ENCODE measurements at places on chromosomes 3 and 15. TPM values are rescaled to one million over a fixed set of nuclear protein-coding genes. Genes with fewer than 3 reads are reported as not detected.

Gene PLA2G4E
- polyA plus RNA-seq: not detected

Gene GOLGA8T
- polyA plus RNA-seq: 0.53 TPM

DNA sequence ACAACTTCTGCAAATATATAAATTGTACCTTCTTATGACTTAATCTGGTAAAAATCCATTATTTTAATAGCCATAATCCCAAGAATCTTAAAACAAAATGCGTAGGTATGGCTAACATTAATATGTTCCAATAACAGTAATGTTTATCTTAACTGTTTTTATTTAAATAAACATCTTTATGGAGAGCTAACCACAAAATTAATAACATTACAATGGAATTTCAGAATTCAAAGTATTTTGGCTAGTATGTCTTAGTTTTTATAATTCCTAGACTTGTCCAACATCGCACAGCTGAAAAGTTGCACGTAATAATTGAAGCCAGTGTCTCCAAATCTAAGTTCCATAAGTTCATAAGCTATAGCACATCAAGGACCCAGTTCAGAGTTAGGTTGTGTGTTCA is 47.6 kb downstream of the ANKRD28 start:
- no peaks in the 10 kb centered on the region for H3K27me3 ChIP-seq
- no peak overlapping the region for H3K4me3 ChIP-seq
- no peak for DNase-seq
- peaks cover 8% of the 10 kb centered on the region for H3K36me3 ChIP-seq
- no peak overlapping the region for H3K27ac ChIP-seq
- peaks cover 14% of the 10 kb centered on the region for H3K4me1 ChIP-seq

Gene PRR20G
- polyA plus RNA-seq: not detected

GRCh38 chr3:101896083-101896757 is 46.9 kb downstream of the NFKBIZ start:
- no peaks in the 10 kb centered on the region for H3K4me1 ChIP-seq
- H3K36me3 ChIP-seq: no peaks in the 10 kb centered on the region
- no peak for DNase-seq
- no peak overlapping the region for H3K27ac ChIP-seq
- H3K27me3 ChIP-seq: no peaks in the 10 kb centered on the region

GRCh38 chr15:45536934-45537333 is 14.4 kb upstream of the SLC30A4 start:
- DNase-seq: no peak
- no peaks in the 10 kb centered on the region for H3K36me3 ChIP-seq
- no peaks in the 10 kb centered on the region for H3K4me1 ChIP-seq
- H3K4me3 ChIP-seq: no peak overlapping the region
- no peaks in the 10 kb centered on the region for H3K27me3 ChIP-seq

GRCh38 chr15:39919748-39920509 is at the start of gene GPR176:
GPR176 (minus strand) TSS chr15:39920266; CDS start chr15:39920026, 240 bp downstream.
- no peaks in the 10 kb centered on the region for H3K27me3 ChIP-seq
- peak within 1 kb of the TSS; percentile 38 for H3K27ac ChIP-seq
- H3K4me1 ChIP-seq: peaks cover 6% of the 10 kb centered on the region
- DNase-seq: peak; percentile 29

GRCh38 chr3:72143322-72143721 is 358.4 kb upstream of the PROK2 start:
- no peak overlapping the region for H3K27ac ChIP-seq
- no peak for DNase-seq
- H3K27me3 ChIP-seq: no peaks in the 10 kb centered on the region
- no peaks in the 10 kb centered on the region for H3K4me1 ChIP-seq
- H3K36me3 ChIP-seq: no peaks in the 10 kb centered on the region

Gene ZPLD1
- polyA plus RNA-seq: 0.08 TPM

DNA sequence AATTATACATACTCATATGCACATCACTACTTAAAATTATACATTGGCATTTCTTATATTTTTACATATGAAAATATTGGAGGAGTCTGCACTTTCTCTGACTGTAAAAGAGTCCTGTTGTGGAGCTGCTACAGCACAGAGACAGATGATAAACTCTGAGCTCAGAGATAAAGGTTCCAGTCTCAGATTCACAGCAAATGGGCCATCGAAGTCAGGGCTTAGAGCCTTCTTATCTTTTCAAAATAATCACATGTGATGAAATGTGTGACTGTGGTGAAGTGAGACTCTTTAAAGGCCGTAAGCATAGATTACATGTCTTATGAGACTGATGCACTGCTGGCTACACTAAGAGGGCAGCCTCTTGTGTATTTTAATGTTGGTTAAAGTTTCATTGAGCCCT is 187.5 kb upstream of the SYNPR start:
- DNase-seq: no peak
- H3K27ac ChIP-seq: no peak overlapping the region
- no peak overlapping the region for H3K4me3 ChIP-seq
- H3K4me1 ChIP-seq: no peaks in the 10 kb centered on the region
- no peaks in the 10 kb centered on the region for H3K36me3 ChIP-seq

Gene ROBO2
- 4.3 TPM for polyA plus RNA-seq

Measured in pancreas (tissue), 10 donors.